ENCODE measurements at places on chromosomes 7 and 10. TPM values are rescaled to one million over a fixed set of nuclear protein-coding genes. Genes with fewer than 3 reads are reported as not detected.
A peak's percentile ranks its signal among the peaks of the same experiment; 100 is the strongest.

DNA sequence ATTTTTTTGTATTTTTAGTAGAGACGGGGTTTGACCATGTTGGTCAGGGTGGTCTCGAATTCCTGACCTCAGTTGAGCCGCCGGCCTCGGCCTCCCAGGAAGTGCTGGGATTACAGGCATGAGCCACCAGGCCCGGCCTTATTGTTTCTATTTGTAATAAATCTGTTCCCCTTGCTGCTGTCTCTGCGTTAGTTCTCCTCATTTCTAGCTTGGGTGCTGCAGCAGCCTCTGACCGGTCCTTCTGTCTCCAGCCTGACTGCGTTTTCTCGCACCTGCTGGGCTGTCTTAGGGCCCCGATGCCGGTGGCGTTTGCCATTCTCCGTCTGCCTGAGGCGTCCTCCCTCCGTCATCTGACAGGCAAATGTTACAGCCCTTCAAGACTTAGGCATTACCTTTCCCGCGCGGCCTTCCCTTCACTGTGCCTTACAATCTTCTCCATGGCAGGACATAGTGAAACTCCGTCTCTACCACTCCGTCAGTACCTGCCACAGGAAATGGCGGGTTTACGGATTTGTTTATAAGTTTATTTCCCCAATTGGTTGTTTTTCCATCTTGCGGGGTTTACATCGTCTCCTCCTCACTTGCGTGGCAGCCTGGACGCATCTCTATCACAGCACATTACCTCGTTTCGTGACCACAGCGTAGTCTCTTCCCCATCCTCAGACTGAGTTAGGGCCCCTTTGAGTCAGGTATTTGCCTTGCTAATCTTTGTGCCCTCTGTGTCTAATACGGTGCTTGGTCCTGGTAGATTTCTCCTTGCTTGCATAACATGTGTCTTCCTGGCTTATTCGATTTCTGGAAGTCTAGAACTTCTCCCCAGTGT lies 2.3 kb upstream of the GIMAP8 start:
- H3K4me1 ChIP-seq = no peaks in the 10 kb centered on the region
- H3K4me3 ChIP-seq = no peak overlapping the region
- no peaks in the 10 kb centered on the region for H3K36me3 ChIP-seq
- no peak for DNase-seq
- peaks cover 65% of the 10 kb centered on the region for H3K27me3 ChIP-seq

GRCh38 chr7:77362905-77363304 lies 53.2 kb downstream of the GSAP start:
- no peaks in the 10 kb centered on the region for H3K27me3 ChIP-seq
- H3K4me1 ChIP-seq = peaks cover 28% of the 10 kb centered on the region

Gene SDHAF3
- total RNA-seq = 32.6 TPM

Gene FHIP2A
- 8.3 TPM for total RNA-seq

DNA sequence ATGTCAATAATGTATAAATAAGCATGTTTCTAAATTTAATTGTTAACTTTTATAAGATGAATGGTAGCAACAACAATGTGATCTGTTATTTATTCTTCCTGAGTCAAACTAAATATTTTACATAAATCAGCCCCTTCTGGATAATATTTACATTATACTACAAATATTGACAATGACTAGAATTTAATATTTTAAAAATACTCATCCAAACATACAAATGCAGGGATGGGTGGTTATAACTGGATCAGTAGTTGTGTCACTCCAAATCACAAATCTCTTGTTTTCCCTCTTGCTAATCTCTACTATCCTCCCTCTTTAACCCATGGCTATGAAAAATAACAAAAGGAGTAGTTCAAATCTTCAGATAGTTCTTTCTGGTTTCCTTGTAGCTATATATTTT lies 407.0 kb downstream of the HTR7 start:
- H3K36me3 ChIP-seq = no peaks in the 10 kb centered on the region
- H3K4me3 ChIP-seq = no peak overlapping the region
- no peaks in the 10 kb centered on the region for H3K27me3 ChIP-seq
- no peak for DNase-seq
- H3K27ac ChIP-seq = no peak overlapping the region

GRCh38 chr10:1097436-1097835 lies 41.3 kb downstream of the WDR37 start:
- peaks cover 10% of the 10 kb centered on the region for H3K36me3 ChIP-seq
- H3K27ac ChIP-seq = no peak overlapping the region
- H3K4me1 ChIP-seq = no peaks in the 10 kb centered on the region
- no peak for DNase-seq
- H3K4me3 ChIP-seq = no peak overlapping the region

DNA sequence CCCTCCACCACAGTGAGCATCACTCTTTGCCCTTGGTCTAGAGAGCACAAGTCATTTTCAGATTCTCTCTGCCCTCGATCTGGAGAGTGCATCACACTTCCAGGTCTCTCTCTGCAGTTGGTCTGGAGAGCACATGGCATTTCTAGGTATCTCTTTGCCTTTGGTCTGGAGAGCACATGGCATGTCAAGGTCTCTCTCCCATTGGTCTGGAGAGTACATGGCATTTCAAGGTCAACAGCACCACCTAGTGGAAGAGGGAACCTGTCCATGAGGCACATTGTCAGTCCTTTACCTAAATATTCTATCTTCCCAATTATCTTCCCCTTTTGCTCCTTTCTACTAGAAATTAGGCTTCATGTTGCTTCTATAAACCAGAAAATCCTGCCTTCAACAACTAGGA lies 1139.4 kb downstream of the XPNPEP1 start:
- peak; percentile 13 for DNase-seq
- H3K4me1 ChIP-seq = no peaks in the 10 kb centered on the region
- no peaks in the 10 kb centered on the region for H3K36me3 ChIP-seq
- H3K27me3 ChIP-seq = no peaks in the 10 kb centered on the region

- H3K27ac ChIP-seq = no peak overlapping the region
- DNase-seq = no peak
- H3K36me3 ChIP-seq = no peaks in the 10 kb centered on the region
- no peaks in the 10 kb centered on the region for H3K27me3 ChIP-seq
These were observed 768.3 kb downstream of the SORCS3 start for GRCh38 chr10:105409370-105409769.

Gene MYO1G
- total RNA-seq = 0.28 TPM

DNA sequence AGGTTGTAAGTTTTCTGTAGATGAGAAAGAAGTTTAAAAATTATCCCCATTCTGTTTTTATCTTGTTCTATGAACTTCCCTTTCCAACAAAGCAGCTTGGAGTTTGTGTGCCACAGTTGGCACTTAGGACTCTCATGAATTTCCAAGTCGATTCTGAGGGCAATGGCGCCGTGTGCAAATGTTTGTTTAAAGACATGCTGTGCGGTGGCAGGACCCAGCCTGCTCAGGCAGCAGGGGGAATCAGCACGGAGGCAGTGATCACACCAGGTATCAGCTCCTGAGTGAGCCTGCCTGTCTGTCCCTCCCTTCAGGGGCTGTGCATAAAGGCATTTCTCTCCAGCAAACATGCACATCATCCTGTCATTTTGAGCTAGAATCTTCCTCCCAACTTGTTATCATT lies 109.8 kb upstream of the WDR11 start:
- H3K4me1 ChIP-seq = peaks cover 9% of the 10 kb centered on the region
- no peak overlapping the region for H3K4me3 ChIP-seq
- no peak overlapping the region for H3K27ac ChIP-seq
- H3K36me3 ChIP-seq = no peaks in the 10 kb centered on the region
- peaks cover 1% of the 10 kb centered on the region for H3K27me3 ChIP-seq

DNA sequence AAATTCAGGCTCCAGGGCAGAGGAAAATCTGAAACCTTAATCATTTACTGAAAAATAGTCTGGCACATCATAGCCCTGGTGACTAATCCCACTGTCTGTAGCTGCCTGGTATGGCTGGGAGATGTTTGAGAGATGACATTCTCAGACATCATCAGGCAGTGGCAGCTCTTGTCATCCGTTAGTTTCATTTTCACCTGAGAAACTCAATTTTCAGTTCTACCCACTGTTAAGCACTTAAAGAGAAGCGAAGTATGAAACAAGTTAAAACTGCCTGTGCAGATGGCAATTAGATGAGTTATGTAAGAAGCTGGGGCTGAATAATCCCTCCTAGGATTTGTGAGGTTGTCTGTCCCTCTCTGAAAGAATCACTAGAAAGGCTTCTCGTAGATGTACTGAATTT lies 150.2 kb downstream of the NSUN6 start:
- H3K4me1 ChIP-seq = no peaks in the 10 kb centered on the region
- no peak overlapping the region for H3K27ac ChIP-seq
- H3K36me3 ChIP-seq = no peaks in the 10 kb centered on the region
- 0 out of 2 replicates have a peak overlapping the region, but pooled peaks have one; percentile 17 for H3K4me3 ChIP-seq
- no peak for DNase-seq

Gene MLLT10
- total RNA-seq = 51.3 TPM

Gene SLC29A3
- total RNA-seq = 8.6 TPM

- peaks cover 15% of the 10 kb centered on the region for H3K4me1 ChIP-seq
- no peak overlapping the region for H3K27ac ChIP-seq
- H3K36me3 ChIP-seq = no peaks in the 10 kb centered on the region
- no peaks in the 10 kb centered on the region for H3K27me3 ChIP-seq
These were observed 68.3 kb downstream of the PRKAG2 start for GRCh38 chr7:151808400-151809145.

GRCh38 chr7:71208881-71209280 lies 76.9 kb downstream of the GALNT17 start:
- no peak overlapping the region for H3K27ac ChIP-seq
- no peak overlapping the region for H3K4me3 ChIP-seq
- no peaks in the 10 kb centered on the region for H3K4me1 ChIP-seq
- H3K36me3 ChIP-seq = no peaks in the 10 kb centered on the region
- no peak for DNase-seq

GRCh38 chr10:78814407-78814806 lies 254.4 kb upstream of the ZMIZ1 start:
- no peak for DNase-seq
- no peaks in the 10 kb centered on the region for H3K36me3 ChIP-seq
- H3K27me3 ChIP-seq = 0 out of 3 replicates have a peak, but pooled peaks cover 5% of the 10 kb centered on the region
- H3K4me1 ChIP-seq = peaks cover 11% of the 10 kb centered on the region
- H3K27ac ChIP-seq = no peak overlapping the region

DNA sequence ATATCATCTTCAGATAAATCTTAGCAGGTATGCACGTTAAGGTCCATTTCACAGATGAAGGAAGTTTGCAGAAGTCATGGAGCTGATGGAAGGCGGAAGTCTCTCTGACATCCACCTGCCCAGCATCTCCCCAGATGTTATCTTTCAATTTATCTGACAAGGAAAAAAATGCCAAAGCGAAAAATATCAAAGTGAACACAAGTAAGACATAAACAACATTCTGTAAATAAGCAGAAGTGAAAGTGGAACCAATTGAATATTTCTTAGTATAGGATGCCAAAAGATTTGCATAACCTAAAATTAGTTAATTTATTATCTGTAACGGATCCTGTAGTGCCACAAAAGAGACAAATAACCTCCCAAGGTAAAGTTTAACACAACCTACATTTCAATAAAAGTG lies 73.6 kb upstream of the NEBL start:
- no peak overlapping the region for H3K4me3 ChIP-seq
- DNase-seq = no peak
- no peak overlapping the region for H3K27ac ChIP-seq
- H3K36me3 ChIP-seq = no peaks in the 10 kb centered on the region
- no peaks in the 10 kb centered on the region for H3K27me3 ChIP-seq

Gene EPO
- 10.3 TPM for total RNA-seq

Gene OR6B1
- total RNA-seq = not detected

GRCh38 chr7:37153376-37153775 lies 295.3 kb downstream of the ELMO1 start:
- H3K4me3 ChIP-seq = no peak overlapping the region
- no peaks in the 10 kb centered on the region for H3K36me3 ChIP-seq
- DNase-seq = no peak
- H3K27ac ChIP-seq = no peak overlapping the region
- H3K27me3 ChIP-seq = no peaks in the 10 kb centered on the region

Gene OR2A5
- total RNA-seq = not detected

- peaks cover 6% of the 10 kb centered on the region for H3K4me1 ChIP-seq
- no peak for DNase-seq
- H3K27ac ChIP-seq = no peak overlapping the region
- H3K36me3 ChIP-seq = no peaks in the 10 kb centered on the region
- H3K4me3 ChIP-seq = no peak overlapping the region
These were observed 21.5 kb downstream of the GPRIN2 start for GRCh38 chr10:46534828-46535524.

GRCh38 chr10:17980846-17981565 lies 29.3 kb downstream of the SLC39A12 start:
- H3K27ac ChIP-seq = no peak overlapping the region
- DNase-seq = no peak
- no peaks in the 10 kb centered on the region for H3K36me3 ChIP-seq
- no peaks in the 10 kb centered on the region for H3K27me3 ChIP-seq

DNA sequence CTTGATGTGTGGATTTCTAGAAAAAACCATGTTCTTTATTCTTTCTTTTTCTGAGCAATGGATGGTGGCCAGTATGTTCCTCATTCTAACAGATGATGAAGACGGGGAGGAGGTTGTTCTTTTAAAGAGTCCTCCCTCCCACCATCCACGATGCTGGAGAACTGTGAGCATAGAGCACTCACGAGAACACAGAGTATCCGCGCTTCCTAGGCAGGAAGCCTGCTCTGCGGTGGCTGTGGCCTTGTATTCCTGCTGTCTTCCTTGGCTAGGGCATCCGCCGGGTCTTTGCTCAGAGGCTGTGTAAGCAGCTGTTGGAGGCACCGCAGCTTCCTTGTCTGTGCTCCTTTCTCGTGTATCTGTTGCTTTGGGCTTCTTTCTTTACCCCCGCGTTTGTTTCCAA lies 214.2 kb downstream of the CCDC3 start:
- 0 out of 2 replicates have a peak, but pooled peaks cover 1% of the 10 kb centered on the region for H3K27me3 ChIP-seq
- H3K27ac ChIP-seq = no peak overlapping the region
- DNase-seq = no peak
- no peaks in the 10 kb centered on the region for H3K4me1 ChIP-seq
- H3K4me3 ChIP-seq = no peak overlapping the region

Gene MMRN2
- total RNA-seq = not detected

Gene BBIP1
- total RNA-seq = 28.9 TPM

Gene LGI1
- total RNA-seq = not detected

Gene HSPA12A
- 12.9 TPM for total RNA-seq

Gene PDAP1
- 95.1 TPM for total RNA-seq

DNA sequence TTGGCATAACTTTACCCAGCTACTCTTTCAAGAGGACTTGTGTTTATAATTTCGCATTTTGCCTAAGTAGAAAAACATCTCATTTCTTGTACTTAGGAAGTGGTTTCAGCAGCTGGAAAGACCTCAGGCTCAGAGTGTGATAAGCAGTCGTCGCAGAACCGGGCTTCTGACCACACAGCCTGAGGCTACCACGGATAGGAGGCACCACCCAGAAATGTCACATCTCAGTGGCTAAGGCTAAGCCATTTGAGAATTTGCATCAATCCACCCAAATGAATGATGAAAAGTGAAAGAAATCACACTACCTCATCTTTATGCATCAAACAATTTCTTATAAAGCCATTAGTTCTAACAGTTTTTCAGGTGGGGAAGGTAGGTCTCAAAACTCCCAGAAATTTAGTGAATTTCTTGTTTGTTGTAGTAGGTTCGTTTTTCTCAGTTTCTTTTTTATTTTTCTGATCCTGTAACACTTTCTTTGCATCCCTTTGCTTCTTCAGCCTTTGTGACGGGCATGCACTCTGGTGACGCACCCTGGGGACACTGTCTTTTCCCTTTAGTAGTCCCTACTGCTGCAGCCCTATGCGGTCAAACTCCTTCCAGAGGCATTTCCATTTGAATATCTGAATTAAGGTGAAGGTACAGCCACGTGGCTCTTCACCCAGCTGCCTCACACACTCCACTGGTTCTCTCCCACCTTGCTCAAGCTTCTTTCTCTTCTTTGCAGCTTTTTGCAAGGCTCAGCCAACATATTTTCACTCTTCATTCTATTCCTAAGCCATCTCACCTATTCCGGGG lies 68.5 kb downstream of the MAP3K8 start:
- peaks cover 47% of the 10 kb centered on the region for H3K4me1 ChIP-seq
- H3K4me3 ChIP-seq = no peak overlapping the region
- no peak overlapping the region for H3K27ac ChIP-seq

Measured in HepG2 (cell line).